ENCODE measurements at places on chromosomes 13 and 19.

DNA sequence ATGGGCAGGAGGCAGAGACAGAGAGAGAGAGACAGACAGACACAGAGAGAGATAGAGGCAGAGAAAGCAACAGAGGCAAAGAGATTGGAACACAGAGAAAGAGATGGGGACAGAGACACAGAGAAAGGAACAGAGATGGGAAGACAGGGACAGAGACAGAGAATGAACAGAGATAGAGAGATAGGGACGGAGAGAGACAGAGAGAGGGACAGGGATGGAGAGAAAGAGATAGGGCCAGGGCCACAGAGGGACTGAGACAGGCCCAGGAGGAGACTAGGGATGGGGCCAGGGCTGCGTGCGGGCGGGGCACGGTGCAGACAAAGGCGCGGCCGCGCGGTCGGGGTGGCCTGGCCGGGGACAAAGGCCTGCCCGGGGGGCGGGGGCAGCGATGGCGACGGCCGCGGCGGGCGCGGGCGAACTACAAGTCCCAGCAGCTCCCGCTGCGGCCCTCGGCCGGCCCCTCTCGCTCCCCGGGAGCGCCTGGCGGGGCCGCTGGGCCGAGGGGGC is at the start of gene ZNF358:
Gene ZNF358, plus strand, starts transcription at position 459 of the 507 bp plus-strand sequence. CDS start 3,140 bp downstream, outside the sequence.
- no peak for DNase-seq

DNA sequence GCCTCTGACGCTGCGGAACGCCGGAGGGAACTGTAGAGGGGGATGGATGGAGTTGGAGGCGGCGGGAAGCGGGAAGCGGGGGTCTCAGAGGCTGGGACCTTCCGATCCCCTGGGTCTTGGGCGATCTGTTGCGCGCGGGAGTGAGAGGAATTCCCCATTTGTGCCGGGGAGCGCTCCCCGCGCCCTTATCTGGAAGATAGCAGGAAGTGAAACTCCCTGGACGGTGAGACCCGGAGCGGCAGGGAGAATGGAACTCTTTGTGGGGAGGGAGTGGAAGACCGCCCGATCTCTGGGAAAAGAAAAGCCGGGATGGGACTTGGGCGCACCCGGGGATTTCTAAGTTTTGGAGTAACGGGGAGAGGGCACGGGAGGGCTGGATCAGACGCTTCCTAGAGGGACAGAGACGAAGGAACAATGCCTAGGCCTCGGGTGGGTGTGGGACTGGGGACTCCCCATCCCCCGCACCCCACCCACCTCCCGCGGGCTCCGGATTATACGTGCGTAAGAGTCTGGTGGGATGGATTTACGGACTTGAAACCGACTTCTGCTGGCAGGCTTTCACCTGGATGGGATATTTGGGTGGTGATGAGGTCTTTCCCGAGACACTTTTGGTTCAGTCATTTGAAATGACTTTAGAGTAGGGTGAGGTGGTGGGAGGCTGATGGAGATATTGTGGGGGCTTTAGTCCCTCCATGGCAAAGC is 495 bp downstream of the LSR start:
- no peak for DNase-seq

GRCh38 chr19:57105976-57106721 is 13.6 kb upstream of the USP29 start:
- DNase-seq: no peak

DNA sequence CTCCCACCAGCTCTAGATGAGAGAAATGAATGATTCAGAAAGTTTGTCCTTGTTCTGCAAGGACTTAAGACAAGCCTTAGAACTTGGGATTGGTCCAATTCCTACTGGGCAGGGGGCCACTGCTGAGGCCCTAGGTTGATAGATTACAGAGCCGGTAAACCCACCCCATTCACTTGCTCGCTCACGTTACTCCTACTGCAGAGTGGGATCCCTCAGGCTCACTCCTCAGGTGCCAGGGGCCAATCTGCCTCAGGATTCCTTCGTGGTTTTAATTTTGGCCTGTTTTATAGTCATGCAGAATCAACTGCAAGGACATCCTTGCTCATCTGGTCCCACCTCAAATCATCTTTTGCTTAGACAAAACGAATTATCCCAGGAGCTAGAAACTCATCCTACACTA is 59.0 kb downstream of the SERP2 start:
- DNase-seq: no peak

Measured in NCI-H1436 treated with DMSO at 0.1 percent for 48 hours (cell line).